ENCODE measurements at places on chromosomes 3 and 15. TPM values are rescaled to one million over a fixed set of nuclear protein-coding genes. Genes with fewer than 3 reads are reported as not detected.
A peak's percentile ranks its signal among the peaks of the same experiment; 100 is the strongest.

- no peaks in the 10 kb centered on the region for H3K36me3 ChIP-seq
- H3K4me1 ChIP-seq = peaks cover 19% of the 10 kb centered on the region
- H3K27me3 ChIP-seq = no peaks in the 10 kb centered on the region
- H3K4me3 ChIP-seq = no peak overlapping the region
These were observed 10.0 kb downstream of the ITPKA start for GRCh38 chr15:41503669-41504010.

GRCh38 chr3:65811086-65811761, 227.5 kb downstream of the MAGI1 start:
- H3K4me1 ChIP-seq = no peaks in the 10 kb centered on the region
- H3K4me3 ChIP-seq = no peak overlapping the region
- H3K27me3 ChIP-seq = no peaks in the 10 kb centered on the region
- no peaks in the 10 kb centered on the region for H3K36me3 ChIP-seq
- no peak overlapping the region for H3K27ac ChIP-seq

- no peak overlapping the region for H3K4me3 ChIP-seq
- H3K27me3 ChIP-seq = peaks cover 4% of the 10 kb centered on the region
- peak; percentile 7 for DNase-seq
- no peak overlapping the region for H3K27ac ChIP-seq
- peaks cover 8% of the 10 kb centered on the region for H3K4me1 ChIP-seq
These were observed 11.1 kb downstream of the UACA start for GRCh38 chr15:70752193-70752635.

GRCh38 chr15:66603301-66604179, 37.7 kb upstream of the LCTL start:
- no peaks in the 10 kb centered on the region for H3K27me3 ChIP-seq
- no peak overlapping the region for H3K4me3 ChIP-seq
- H3K4me1 ChIP-seq = no peaks in the 10 kb centered on the region
- DNase-seq = peak; percentile 48
- no peak overlapping the region for H3K27ac ChIP-seq

GRCh38 chr15:85024509-85025336, 43.1 kb downstream of the PDE8A start:
- no peaks in the 10 kb centered on the region for H3K27me3 ChIP-seq
- H3K36me3 ChIP-seq = no peaks in the 10 kb centered on the region
- H3K4me1 ChIP-seq = peaks cover 45% of the 10 kb centered on the region
- H3K27ac ChIP-seq = no peak overlapping the region

DNA sequence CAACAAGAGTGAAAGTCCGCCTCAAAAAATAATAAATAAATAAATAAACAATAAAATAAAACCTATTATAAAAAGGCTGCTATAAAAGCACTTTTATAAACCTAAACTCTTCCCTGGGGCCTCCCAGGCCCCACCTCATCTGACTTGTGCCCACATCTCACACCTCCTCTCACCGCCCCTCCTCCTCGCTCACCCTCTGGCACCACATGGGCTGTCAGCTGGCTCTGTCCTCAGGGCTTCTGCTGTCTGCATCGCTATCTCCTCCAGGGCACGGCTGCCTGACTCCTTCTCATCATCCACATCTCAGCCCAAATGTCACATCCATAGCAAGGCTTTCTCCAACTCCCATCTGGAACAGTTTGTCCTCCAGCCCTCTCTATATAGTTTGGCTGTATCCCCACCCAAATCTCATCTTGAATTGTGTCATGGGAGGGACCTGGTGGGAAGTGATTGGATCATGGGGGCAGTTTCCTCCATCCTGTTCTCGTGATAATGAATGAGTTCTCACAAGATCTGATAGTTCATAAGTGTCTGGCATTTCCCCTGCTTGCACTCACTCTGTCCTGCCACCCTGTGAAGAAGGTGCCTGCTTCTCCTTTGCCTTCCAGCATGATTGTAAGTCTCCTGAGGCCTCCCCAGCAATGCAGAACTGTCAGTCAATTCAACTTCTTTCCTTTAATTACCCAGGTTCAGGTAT, 8.8 kb upstream of the SH3BP5 start:
- H3K27ac ChIP-seq = no peak overlapping the region
- no peaks in the 10 kb centered on the region for H3K27me3 ChIP-seq
- H3K4me3 ChIP-seq = no peak overlapping the region
- H3K4me1 ChIP-seq = peaks cover 28% of the 10 kb centered on the region

DNA sequence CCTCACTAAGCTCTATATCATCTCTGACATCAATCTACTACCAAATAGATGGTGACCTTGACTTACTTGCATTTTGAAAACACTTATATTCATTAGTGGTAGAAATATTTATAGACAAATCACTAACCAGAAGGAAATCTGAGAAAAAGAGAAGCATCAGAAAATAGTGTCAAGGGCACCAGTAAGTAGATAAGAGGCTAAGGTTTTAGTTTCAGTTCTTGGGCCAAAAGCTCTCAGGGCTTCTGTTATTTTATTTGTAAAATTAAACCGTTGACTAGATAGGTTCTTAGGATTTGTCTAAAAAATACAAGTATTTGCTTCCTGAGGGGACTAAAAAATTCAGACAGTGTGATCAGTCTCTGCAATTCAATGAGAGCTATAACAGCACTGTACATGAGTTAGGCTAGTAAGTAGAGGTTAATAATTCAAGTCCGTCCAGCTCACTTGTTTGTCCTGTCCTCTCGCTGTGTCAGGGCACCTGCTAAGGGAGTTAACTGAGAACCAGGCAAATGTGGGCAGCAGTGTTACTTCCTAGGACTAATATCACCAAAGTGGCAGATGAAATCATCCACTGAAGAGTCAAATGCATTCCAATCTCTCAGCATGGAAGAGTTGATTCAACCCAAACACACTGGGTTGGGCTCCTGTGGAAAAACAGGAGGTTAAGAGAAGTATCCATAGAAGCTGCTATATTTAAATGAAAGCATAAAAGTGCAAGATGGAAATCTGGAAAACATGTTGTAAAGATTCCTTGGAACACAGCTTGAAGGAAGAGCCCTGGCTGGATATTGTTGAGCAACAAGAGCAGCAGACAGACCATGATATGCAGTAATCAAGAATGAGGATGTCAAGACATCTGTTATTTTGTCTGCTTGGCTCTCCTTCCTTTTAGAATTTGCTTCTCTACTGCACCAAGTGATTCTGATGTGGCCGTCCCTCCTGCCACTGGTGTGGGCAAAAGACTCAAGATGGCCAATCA, 134.9 kb upstream of the ZBTB20 start:
- H3K4me3 ChIP-seq = no peak overlapping the region
- H3K4me1 ChIP-seq = no peaks in the 10 kb centered on the region
- H3K36me3 ChIP-seq = no peaks in the 10 kb centered on the region
- H3K27ac ChIP-seq = no peak overlapping the region
- DNase-seq = no peak

DNA sequence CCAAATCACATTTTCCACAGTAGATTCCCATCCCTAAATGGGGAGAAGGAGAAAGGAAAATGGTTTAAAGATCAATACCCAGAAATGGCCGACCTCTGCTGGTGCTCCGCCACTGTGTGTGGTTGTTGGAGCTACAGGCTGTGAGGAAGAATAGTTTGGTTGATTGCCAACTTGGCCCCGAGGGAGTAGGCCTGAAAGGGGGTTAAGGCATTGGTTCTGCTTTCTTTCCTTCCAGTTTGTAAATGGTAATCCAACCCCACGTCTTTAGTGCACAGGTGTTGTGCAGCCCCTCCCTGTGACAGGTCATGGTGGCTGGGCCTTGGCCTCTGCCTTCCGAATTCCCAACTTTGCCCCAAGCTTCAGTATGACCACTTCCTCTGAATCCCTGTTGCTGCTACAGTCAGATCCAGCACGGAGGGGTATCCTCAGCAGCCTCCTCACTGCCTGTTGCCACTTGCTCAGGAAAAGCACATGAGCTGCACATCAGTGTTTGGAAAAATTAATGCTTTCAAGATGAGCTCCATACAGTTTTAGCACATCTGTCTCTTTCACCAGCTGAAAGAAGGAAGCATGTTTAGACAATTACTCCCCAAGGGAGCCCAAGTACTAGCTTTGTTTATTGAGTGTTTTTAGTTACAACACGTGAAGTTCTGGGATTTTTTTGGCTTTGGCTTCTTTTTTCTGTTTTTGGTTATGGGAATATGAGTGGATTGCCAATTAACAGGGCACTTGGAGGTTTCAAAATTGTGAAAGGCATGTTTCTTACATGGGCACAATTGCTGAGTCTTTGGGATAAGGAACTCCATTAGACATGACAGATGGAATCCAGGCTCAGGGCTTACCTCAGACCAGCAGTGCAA, 92.3 kb upstream of the ROPN1 start:
- no peak overlapping the region for H3K27ac ChIP-seq
- no peaks in the 10 kb centered on the region for H3K4me1 ChIP-seq
- no peaks in the 10 kb centered on the region for H3K27me3 ChIP-seq
- DNase-seq = no peak
- no peaks in the 10 kb centered on the region for H3K36me3 ChIP-seq

Gene RASL12
- not detected for total RNA-seq

Gene LAMB2
- 1.1 TPM for total RNA-seq

Gene MESP1
- total RNA-seq = 0.53 TPM

Measured in CD4-positive, alpha-beta memory T cell (primary cell).